ENCODE measurements at places on chromosomes 2 and 18.

- no peak for DNase-seq
These were observed 109.8 kb downstream of the STK39 start for GRCh38 chr2:168137510-168138180.

- DNase-seq = peak; percentile 11
These were observed 547.2 kb downstream of the ZNF804A start for GRCh38 chr2:185145316-185146121.

DNA sequence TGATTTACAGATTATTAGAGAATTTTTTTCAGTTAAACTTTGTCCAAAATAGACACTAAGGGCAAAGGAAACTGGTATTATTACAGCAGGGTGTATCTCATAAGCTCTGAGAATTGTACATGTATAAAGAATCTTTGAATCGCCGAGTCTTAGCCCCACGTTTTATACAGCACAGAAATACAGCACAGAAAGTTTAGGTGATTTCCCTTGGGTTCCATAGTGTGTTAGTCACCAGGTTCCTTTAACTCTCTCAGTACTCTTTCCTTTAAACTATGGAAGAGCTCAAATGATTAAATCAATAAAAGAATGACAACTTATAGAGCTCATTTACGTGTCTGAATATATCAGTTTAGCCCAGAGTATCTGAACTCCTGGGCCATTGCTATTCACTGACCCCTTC is 256.8 kb downstream of the NEDD4L start:
- no peak for DNase-seq

GRCh38 chr2:113178069-113178746 is 4.4 kb downstream of the PSD4 start:
- no peak for DNase-seq

DNA sequence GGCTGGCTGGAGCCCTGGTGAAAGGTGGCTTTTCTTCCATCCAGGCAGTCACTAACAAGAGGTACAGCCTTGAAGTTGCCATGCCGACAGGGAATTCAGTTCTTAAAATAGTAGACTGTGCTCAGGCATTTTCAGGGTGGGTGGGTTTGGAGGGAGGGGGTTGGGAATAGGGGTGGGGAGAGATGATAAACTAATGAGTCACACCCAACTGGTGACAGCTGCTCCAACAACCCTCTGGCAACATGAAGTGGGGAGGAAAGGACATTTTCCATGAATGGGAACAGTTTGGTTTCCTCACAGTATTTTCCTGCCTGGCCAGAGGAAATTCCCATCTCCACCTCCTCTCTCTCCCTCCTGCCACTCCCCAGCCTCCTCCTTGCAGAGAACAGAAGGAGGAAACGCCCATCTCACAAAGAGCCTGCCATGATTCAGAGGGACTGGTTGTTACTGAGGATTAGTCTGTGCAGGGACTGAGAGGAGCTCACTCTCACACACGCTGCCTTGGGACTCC is 113.0 kb upstream of the SLC1A4 start:
- peak; percentile 63 for DNase-seq
